ENCODE measurements at places on chromosomes 1 and 21. TPM values are rescaled to one million over a fixed set of nuclear protein-coding genes. Genes with fewer than 3 reads are reported as not detected.

SPRR2B gene
- total RNA-seq = not detected

SPRR2G gene
- not detected for total RNA-seq

OTUD7B gene
- total RNA-seq = 41.1 TPM

SH3BP5L gene
- 29.0 TPM for total RNA-seq

STXBP3 gene
- 39.6 TPM for total RNA-seq

GIPC2 gene
- total RNA-seq = 0.05 TPM

KIAA1614 gene
- 0.17 TPM for total RNA-seq

PLEKHG5 gene
- 1.8 TPM for total RNA-seq

GSTM4 gene
- total RNA-seq = 6.5 TPM

SPRR1B gene
- total RNA-seq = not detected

NCAM2 gene
- not detected for total RNA-seq

ZNF670 gene
- total RNA-seq = 2.9 TPM

IFNAR1 gene
- 20.7 TPM for total RNA-seq

RGS18 gene
- not detected for total RNA-seq

OPTC gene
- total RNA-seq = not detected

ATF3 gene
- 23.0 TPM for total RNA-seq

DNA sequence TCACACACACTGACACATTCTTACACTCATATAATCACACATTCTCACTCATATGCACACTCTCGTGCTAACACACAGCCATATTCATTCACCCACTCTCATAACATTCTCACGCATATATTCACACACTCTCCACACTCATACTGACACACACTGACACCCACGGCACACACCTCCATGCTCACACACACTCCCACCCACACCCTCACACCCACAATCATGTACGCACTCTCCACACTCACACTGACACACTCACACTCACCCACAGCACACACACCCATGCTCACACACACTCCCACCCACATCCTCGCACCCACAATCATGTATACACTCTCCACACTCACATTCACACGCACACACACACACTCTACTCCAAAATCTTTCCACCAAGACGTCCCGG, 38.2 kb downstream of the SYF2 start:
- DNase-seq = no peak

GRCh38 chr1:164630626-164631396, 71.8 kb downstream of the PBX1 start:
- no peak for DNase-seq

- no peak for DNase-seq
Observed at GRCh38 chr1:55134152-55134808, 80.9 kb downstream of the USP24 start.

GRCh38 chr1:82515650-82516049, 714.9 kb downstream of the ADGRL2 start:
- no peak for DNase-seq

GRCh38 chr1:89931964-89932363, 62.9 kb upstream of the ZNF326 start:
- DNase-seq = no peak

GRCh38 chr1:7555391-7556185, 215.5 kb upstream of the VAMP3 start:
- DNase-seq = no peak

GRCh38 chr1:96837781-96838216, 116.2 kb downstream of the PTBP2 start:
- DNase-seq = no peak

DNA sequence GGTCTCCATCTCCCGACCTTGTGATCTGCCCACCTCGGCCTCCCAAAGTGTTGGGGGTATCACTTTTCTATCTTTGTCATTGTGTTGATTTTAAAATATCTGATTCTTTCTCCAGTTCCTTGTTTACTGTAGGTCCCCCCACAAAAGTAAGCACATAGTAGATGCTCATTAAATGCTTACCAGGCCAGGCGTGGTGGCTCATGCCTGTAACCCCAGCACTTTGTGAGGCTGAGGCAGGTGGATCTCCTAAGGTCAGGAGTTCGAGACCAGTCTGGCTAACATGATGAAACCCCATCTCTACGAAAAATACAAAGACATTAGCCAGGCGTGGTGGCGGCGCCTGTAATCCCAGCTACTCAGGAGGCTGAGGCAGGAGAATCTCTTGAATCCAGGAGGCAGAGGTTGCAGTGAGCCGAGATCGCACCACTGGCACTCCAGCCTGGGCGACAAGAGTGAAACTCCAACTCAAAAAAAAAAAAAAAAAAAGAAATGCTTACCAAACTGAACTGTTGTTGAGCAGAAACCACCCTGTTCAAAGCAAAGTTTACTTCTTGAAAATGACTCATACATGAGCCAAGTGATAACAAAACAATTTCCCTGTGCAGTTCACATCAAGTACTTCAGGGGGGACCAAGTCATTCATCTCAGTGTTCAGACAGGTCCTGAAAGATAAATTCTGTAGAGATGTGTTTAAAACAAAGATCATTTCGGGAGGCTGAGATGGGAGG, 24.3 kb upstream of the NID1 start:
- no peak for DNase-seq

DNA sequence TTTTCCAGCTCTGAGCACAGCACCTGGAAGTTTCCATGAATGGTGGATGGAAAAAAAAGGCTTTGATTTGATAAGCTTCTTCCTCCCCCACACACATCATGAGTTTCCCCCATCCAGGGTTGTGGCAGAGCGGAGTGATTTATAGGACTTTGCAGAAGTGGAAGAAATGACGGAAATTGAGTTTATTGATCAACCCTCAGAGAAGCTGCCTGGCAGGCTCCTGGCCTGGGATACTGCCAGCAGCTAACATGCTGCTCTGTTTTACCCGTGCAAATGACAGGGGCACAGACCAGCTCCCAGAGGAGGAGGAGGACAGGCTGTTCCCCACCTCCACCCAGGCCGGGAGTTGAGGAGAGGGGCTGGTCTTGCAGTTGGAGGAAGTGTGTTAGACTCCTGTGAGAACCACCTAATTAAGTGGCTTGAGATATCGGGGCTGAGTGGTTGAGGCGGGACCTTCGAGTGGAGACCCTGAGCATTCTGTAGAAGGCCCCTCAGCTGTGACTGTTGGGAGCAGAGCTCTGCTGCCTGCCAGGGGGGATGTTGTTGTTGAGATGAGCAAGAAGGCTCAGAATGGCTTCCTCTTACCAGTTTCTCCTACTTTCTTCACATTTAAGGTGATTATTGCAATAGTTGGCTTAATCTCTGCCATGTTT, 21.8 kb downstream of the ADORA1 start:
- no peak for DNase-seq

DNA sequence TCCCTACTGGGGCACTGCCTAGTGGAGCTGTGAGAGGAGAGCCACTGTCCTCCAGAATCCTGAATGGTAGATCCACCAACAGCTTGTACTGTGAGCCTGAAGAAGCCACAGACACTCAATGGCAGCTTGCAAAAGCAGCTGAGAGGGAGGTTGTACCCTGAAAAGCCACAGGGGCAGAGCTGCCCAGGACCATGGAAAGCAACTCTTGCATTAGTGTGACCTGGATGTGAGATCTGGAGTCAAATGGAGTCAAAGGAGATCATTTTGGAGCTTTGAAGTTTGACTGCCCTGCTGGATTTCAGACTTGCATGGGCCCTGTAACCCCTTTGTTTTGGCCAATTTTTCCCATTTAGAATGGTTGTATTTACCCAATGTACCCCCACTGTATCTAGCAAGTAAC, 871.4 kb upstream of the PRMT6 start:
- DNase-seq = no peak

DNA sequence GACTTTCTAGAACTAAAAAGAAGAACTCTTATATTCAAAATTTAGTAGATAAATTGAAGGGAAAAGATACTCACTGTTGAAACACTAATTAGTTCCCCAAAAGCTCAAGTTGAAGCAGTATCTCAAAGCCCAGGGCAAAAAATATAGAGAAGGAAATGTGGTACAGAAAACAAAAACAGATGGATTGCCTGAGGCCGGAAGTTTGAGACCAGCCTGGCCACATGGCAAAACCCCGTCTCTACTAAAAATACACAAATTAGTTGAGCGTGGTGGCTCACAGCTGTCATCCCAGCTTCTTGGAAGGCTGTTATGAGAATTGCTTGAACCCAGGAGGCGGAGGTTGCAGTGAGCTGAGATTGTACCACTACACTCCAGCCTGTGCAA, 36.0 kb downstream of the FAM177B start:
- DNase-seq = no peak

- no peak for DNase-seq
Observed at GRCh38 chr1:7455796-7456721, 315.0 kb upstream of the VAMP3 start.

- DNase-seq = no peak
Observed at GRCh38 chr1:235399661-235400060, 32.4 kb downstream of the TBCE start.

DNA sequence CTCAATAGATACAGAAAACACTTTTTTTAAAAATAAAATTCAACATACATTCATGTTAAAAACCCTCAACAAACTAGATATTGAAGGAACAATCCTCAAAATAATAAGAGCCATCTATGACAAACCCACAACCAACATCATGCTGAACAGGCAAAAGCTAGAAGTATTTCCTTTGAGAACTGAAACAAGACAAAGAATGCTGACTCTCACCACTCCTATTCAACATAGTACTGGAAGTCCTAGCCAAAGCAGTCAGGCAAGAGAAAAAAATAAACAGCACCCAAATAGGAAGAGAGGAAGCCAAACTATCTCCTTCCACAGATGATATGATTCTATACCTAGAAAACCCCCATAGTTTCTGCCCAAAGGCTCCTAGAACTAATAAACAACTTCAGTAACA, 46.2 kb upstream of the IVNS1ABP start:
- DNase-seq = no peak

DNA sequence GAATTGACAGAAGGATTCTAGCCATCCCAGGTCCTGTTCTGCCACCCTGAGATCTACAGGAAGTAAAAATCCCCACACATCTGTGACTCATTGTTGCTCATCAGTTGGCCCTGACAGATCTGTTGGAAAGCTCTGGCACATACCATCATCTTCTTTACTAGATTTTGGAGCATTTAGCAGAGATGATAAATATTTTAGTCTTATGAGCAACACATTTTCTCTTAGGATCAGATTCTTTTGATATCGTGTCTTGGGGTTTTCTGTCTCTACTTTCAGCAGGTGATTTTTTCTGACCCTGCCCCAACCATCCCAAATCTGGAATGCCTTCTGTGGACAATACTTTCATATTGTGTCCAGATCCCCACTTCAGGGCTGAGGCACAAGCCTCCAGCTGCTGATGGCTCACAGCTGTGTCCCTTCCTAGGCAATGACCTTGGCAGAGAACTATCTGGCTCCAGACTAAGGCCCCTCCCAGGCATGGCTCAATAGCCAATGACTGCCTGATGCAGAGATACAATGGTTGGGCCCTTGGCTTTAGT, 102.8 kb downstream of the GDAP2 start:
- no peak for DNase-seq

- DNase-seq = no peak
Observed at GRCh38 chr1:21927533-21928237, 9.4 kb downstream of the HSPG2 start.

DNA sequence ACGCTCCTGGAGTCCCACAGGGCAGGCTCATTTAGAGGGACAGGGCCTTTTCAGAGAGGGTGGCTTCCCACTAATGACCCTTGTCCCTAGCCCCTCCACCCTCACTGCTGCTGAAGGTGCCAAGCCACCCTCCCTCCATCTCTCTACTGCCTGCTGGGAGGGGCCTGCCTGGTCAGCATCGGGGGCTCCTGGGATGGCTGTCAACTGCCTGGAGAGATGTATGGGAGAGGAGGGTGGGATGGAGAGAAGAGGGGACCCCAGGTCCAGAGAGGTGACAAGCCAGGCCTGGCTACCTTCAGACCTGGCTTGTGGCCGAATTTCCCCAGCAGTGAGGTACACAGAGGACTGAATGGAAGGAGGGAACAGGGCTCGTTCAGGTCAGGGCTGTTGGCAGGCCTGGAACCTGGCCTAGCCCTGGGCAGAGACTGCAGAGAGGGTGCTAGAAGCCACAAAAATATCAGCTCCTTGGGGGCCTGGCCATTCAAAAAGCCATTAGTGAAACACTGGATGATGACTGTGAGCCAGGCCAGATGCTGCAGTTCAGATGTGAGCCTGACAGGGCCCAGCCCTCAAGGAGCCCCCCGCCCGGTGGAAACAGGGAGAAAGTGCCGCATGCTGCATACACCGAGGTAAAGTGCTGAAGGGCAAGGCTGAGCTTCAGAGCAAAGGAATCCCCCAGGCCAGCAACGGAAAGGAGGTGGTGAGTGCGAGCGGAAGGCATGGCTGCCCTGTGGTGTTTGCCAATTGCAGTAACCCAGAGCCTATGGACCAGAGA, 20.0 kb downstream of the MMEL1 start:
- no peak for DNase-seq

- no peak for DNase-seq
Observed at GRCh38 chr1:42923367-42924081, 35.1 kb downstream of the SLC2A1 start.

GRCh38 chr21:42440187-42440792, 36.6 kb downstream of the UBASH3A start:
- DNase-seq = no peak

- no peak for DNase-seq
Observed at GRCh38 chr1:170377896-170378634, 153.9 kb upstream of the GORAB start.

- DNase-seq = no peak
Observed at GRCh38 chr1:38071312-38072256, 25.0 kb upstream of the POU3F1 start.

- DNase-seq = no peak
Observed at GRCh38 chr1:170692866-170693575, 29.1 kb downstream of the PRRX1 start.

- DNase-seq = no peak
Observed at GRCh38 chr1:186927884-186928283, 99.1 kb downstream of the PLA2G4A start.

DNA sequence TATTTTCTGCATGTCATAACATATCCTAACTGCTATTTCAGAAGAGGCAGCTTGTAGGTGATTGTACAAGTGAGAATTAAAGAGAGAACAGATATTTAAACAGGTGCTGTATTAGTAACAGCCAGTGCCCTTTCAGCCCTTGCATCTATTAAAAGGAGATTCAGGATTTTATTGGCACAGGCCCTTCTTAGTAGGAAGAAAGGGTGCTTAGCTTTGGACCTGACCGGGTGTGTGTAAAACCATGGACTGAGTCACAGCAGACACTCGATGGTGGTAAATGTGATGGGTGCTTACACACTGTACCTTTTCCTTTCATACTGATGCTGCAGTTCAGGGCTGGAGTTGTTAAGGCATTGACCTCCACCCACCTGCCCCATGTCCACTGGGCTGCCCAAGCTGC, 12.7 kb upstream of the CD101 start:
- DNase-seq = no peak

- DNase-seq = no peak
Observed at GRCh38 chr1:180080439-180080838, 74.2 kb upstream of the QSOX1 start.

- no peak for DNase-seq
Observed at GRCh38 chr1:61130338-61131000, 48.1 kb downstream of the NFIA start.

Measured in activated T-helper 1 cell treated with anti-CD3 and anti-CD28 coated beads, Interleukin-12 subunit alpha, Interleukin-12 subunit beta, Interleukin-2, Interleukin-4 antibody, amounts not matched to agents 30 ng/mL and 10 ng/mL and 1 ng/mL, durations not matched to agents 14 hours and 24 hours and 36 hours (primary cell).